Uterus (tissue), 4 donors: ENCODE measurements at places on chromosomes 2 and 18. TPM values are rescaled to one million over a fixed set of nuclear protein-coding genes. Genes with fewer than 3 reads are reported as not detected.

Gene MTLN
- 27.2 TPM for total RNA-seq

Gene SCYGR4
- not detected for total RNA-seq

Gene IL36A
- not detected for total RNA-seq

Gene FEV
- total RNA-seq, result not detected

Gene SMYD1
- total RNA-seq, result not detected

Gene TMEM131
- 53.4 TPM for total RNA-seq

Gene DSEL
- total RNA-seq, result 8.8 TPM

Gene MAB21L4
- total RNA-seq, result 0.97 TPM

Gene SERPINB4
- total RNA-seq, result not detected

Gene ACTR1B
- 33.2 TPM for total RNA-seq
